A549 (cell line): ENCODE measurements at places on chromosomes 4 and X.

GRCh38 chr4:55074386-55074785, 51.0 kb downstream of the KDR start:
- no peak for DNase-seq

DNA sequence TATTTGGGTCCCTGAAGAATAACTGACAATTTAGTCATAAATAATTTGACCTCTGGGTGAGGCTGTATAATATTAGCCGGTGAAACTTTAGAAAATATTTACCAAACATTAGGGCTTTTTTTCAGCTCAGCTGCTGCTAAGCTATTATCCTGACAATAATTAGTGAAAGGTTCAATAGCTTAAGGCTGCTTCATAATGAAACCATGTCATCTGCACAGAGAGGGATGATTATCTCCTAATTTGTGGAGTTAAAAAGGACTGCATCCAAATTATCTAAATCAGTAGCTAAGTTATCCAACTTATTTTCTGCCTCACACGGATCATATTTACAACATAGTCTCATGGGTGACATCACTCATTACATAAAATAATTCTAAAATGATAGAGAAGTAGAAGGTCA, 1249.8 kb downstream of the RAPGEF2 start:
- DNase-seq: no peak

- DNase-seq: no peak
These were observed 48.6 kb upstream of the CLDN24 start for GRCh38 chr4:183370786-183371185.

DNA sequence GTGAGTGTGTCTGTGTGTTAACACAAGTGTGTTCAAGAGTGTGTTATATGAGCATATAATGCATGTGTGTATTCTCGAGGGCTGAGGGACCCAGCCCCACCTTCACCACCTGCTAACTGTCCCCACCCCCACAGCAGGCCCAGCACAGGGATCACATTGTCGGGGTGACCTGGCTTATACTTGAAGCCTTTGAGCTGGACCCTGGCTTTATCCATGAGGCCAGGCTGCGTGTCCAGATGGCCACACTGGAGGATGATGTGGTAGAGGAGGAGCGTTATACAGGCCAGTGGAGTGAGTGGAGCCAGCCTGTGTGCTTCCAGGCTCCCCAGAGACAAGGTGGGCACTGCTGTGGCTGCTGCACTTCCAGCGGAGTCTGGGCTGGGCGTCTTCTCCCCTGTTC, 7.6 kb downstream of the IL9R start:
- DNase-seq: no peak

- DNase-seq: no peak
These were observed 173.2 kb downstream of the CBLL2 start for GRCh38 chrX:22445880-22446279.

DNA sequence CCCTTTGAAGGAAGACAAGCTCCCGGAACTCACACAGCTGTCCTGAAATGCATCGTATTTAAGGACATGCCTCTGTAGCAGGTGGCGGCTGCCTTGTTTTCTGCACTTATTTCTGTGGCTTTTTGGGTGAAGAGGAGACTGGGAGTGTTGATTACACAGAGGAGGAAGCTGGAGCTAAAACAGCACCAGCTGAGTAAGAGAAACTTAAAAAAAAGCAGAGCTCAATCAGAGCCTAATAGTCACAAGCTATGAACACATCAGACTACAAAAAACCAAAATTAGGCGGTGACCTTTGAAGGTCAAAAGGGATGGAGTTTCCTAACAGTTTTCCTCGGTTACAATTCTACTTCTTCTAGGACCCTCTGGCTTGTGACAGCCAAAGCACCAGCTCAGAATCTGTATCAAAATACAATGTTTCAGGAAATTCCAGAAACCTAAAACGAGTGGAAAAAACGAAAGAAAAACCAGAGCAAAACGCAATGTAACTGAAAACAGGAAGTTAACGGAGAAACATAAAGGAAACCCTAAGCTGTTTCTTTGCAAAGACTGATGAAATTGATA, 13.5 kb downstream of the PRKX start:
- DNase-seq: no peak

GRCh38 chr4:139762720-139763119, 97.1 kb downstream of the MGST2 start:
- no peak for DNase-seq

- no peak for DNase-seq
These were observed 111.2 kb downstream of the QDPR start for GRCh38 chr4:17400686-17401085.

DNA sequence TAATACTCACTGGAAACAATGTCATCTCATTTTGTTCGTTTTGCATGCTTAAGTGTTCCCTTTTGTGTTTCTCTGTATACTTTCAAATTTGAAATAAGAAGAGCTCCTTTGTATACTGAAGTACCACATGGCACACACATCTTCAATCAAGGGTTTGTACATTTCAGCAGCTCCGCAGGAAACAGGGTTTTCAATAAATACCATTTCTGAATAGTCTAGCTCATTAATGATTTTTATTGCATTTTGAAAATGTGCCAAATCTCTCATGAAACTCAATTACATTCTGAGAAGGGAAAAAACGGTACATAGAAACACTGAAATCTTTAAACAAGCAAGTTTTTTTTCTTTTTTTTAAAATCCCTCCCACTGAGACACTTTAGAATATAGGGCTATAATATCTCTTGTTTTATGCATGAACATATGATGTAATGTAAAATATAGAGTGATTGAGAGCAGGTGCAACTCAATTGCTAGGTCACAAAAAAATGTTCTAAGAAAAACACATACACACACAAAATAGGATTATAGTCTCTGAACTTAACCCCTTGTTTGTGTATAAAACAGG, 914.2 kb upstream of the PCDH7 start:
- DNase-seq: no peak

DNA sequence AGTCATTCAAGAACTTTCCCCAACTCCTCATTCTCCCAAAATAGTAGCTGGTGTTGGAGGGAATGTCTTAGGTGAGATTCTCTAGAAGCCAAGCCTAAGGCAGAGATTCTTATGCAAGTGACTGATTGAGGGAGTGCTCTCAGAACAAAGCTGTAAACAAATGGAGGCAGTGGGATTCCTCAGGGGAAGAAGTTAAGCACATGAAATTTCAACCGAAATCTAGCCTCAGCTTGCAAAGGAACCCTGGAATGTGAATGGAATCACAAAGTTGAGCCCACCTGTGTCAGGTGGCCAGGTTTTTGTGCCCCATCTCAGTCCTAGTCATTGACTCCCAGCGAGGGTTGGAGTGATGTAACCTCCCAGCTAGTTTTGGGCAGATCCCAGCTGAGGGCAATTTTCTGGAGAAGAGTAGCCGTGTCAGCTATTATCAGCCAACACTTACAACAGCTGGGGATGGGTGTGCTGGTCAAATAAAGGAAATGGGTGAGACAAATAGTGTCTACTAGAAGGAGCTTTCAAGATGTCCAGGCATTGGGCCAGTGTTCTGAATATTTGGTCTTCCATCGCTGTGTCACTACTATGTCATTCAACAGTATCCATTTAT, 29.7 kb upstream of the FGF2 start:
- no peak for DNase-seq

GRCh38 chrX:48071064-48071985, at the start of gene ZNF630:
ZNF630 (minus strand) TSS chrX:48071640; CDS start chrX:48066886, 4,754 bp downstream.
- peak; percentile 72 for DNase-seq

- DNase-seq: no peak
These were observed 108.3 kb downstream of the TBC1D19 start for GRCh38 chr4:26692014-26692726.

- no peak for DNase-seq
These were observed 59.0 kb downstream of the NFKB1 start for GRCh38 chr4:102560115-102560514.

GRCh38 chr4:56743550-56743949, 62.5 kb upstream of the HOPX start:
- DNase-seq: no peak

DNA sequence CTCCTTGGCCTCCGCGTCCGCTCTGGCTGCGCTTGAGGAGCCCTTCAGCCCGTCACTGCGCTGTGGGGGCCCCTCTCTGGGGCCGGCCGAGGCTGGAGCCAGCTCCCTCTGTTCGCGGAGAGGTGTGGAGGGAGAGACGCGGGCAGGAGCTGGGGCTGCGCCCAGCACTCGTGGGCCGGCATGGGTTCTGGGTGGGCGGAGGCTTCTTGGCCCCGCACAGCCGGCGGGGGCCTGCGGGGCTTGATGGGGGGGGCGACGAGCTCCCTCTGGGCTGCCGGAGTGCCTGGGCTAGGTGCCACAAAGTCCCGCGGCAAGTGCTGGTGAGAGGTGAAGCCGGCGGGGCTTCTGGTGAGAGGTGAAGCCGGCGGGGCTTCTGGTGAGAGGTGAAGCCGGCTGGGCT, 61.9 kb downstream of the ANKRD50 start:
- no peak for DNase-seq

DNA sequence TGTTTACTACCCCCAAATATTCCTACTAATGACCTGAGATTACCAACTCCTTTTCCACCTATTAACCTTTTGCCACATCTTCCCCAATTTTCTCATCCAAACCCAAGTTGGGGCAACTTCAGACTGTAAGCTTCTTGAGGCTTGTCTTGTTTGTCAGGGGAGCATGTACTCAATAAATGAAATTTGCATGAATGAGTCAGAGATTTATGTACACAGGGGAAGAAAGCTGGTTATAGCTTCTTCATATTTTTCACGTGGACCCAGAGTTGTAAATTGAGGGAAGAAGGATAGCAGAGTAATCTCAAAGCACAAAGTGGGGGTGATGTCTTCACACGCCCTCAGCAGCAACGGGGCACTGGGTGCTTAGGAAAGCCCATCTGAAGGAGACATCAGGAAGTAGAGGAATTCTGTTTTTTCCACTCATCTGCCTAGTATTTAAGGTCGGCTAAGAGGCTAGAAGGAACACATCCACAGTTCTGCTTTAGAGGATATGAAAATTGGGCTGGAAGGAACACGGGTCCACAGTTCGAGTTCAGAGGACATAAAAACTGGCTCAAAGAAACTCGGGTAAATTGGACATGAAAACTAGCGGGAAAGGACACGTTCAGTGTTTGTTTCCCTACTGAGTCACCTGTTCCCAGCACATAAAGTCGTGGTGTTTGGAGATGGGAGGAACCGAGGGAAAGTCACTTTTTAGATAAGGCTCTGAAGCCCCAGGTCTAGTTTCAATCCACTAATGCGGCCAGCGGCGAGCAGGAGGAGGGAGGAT, 696 bp upstream of the CA5B start:
- no peak for DNase-seq

- DNase-seq: peak; percentile 1
These were observed 131.5 kb downstream of the AASDH start for GRCh38 chr4:56255820-56256219.

GRCh38 chr4:186563761-186564160, 8.4 kb upstream of the MTNR1A start:
- DNase-seq: no peak

DNA sequence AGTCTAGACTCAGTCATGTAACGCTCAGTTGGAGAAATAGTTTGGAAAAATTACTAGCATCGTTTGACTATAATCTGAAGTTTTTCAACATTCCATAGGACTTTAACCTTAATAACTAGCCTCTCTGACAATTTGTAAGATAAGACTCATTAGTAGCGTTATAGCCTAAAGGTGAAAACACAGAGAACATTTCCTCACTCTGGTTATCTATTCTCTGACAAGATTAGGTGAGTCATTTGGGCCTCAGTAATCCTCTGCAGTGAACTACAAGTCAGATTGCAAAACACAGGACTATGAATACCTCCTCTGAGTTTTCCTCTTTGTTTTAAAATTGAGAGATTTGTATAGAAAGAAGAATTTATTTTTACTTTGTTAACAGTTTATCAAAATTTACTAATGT, 31.8 kb upstream of the PDLIM5 start:
- peak; percentile 24 for DNase-seq

GRCh38 chrX:44349561-44349960, 6.1 kb upstream of the EFHC2 start:
- no peak for DNase-seq

DNA sequence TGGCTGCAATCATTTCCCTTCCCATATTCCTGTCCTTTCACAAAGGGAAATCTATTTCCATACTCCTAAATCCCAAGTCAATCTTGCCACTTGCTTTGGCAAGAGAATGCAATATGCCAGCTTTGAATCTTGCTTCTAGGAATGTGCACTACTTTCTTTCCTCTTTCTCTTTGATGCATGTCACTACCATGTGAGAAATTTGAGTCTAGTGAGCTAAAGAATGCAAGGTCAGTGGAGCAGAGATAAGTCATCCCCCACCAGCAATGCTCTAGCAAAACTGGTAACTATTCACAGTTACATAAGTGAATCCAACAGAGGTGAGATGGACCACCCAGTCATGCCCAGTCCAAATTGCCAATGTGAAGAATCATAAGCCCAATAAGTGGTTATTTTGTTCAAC, 910.4 kb downstream of the RAB28 start:
- DNase-seq: no peak

GRCh38 chr4:174595141-174595929, 73.0 kb upstream of the HPGD start:
- no peak for DNase-seq

GRCh38 chrX:118143578-118143977, 27.0 kb upstream of the KLHL13 start:
- no peak for DNase-seq

- DNase-seq: no peak
These were observed 32.9 kb upstream of the DKK2 start for GRCh38 chr4:107069049-107069448.

GRCh38 chr4:48333587-48333986, 7.7 kb upstream of the SLAIN2 start:
- no peak for DNase-seq

GRCh38 chr4:127601029-127601428, 31.7 kb upstream of the INTU start:
- DNase-seq: no peak

GRCh38 chr4:141845901-141846300, 209.5 kb downstream of the IL15 start:
- no peak for DNase-seq

DNA sequence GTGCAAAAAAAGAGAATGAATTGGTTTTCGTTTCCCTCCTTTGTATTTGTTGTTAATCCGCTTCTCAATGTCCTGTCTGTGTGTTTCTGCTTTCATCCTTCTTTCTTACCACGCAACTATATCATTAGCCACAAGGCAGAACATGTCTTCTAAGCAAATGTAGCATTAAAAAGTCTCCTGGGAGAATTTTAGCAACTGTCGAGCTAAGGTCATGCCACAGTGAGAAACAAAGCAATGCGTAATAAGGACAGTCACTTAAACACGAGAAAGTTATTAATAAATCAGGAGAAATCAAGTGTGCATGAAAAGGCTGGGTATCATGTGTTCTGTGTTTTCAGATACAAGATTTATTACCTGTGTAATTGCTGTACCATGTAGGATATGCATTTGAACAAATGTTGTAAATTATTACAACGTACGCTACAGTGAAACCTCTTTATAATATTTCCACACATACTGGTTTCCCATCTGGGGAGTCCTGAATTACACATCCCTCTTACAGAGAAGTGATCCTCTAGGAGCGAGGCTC, 890.8 kb downstream of the TRIML1 start:
- no peak for DNase-seq

- DNase-seq: peak; percentile 43
These were observed 42.0 kb downstream of the MAP7D3 start for GRCh38 chrX:136209016-136209738.

DNA sequence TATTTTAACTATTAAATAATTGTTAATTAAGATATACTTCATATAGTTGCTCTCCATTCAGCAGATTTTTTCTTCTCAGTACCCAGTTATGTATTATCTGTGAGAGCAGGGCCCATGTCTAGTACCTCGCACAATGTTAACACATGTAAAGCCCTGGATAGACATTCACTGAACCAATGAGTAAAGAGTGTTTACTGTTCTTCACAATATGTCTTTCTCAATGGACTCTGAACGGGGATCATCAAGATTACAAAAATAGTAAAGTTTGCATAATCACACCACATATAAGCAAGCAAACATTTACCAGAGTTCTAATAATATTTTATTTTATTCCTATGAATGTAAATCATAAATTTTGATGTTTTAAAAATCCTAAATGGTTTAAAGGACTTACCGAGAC, 47.1 kb downstream of the FBXO8 start:
- DNase-seq: no peak
